ENCODE measurements at places on chromosomes 1 and 21. TPM values are rescaled to one million over a fixed set of nuclear protein-coding genes. Genes with fewer than 3 reads are reported as not detected.

RNU1-1 gene
- 1,626 TPM for total RNA-seq

- DNase-seq: no peak
Measured at GRCh38 chr1:95384567-95384966, 150.6 kb downstream of the RWDD3 start.

DNA sequence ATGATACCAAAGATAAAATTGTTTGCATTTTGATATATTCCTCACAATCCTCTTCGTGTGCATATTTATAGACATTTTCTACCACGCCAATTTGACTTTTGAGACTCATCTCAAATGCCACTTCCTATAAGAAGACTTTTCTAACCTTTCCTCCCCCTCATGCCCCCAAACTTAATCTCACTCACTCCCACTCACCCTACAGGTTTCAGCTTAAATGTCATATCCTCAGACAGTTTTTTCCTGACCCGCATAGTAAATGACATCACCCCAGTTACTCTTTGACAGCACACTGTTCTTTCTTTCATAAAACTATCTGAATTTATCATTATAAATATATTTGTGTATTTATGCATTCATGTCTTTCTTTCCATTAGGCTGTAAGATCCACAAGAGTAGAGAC is 29.6 kb upstream of the RGS8 start:
- DNase-seq: no peak

HTR6 gene
- total RNA-seq: not detected

- peak; percentile 93 for DNase-seq
Measured at GRCh38 chr1:45583666-45584350, at the start of gene NASP. TSS of gene NASP (plus strand) at chr1:45584041. CDS start at chr1:45584147, 106 bp downstream.

GRCh38 chr1:57403201-57403600 is 20.7 kb downstream of the DAB1 start:
- DNase-seq: no peak

HEYL gene
- total RNA-seq: 8.2 TPM

GRCh38 chr1:40404670-40405462 is 31.3 kb downstream of the SMAP2 start:
- DNase-seq: no peak
